ENCODE measurements at places on chromosomes 3 and 15.
A peak's percentile ranks its signal among the peaks of the same experiment; 100 is the strongest.

- no peak for DNase-seq
Observed at GRCh38 chr3:36784138-36784635, 19.8 kb upstream of the DCLK3 start.

DNA sequence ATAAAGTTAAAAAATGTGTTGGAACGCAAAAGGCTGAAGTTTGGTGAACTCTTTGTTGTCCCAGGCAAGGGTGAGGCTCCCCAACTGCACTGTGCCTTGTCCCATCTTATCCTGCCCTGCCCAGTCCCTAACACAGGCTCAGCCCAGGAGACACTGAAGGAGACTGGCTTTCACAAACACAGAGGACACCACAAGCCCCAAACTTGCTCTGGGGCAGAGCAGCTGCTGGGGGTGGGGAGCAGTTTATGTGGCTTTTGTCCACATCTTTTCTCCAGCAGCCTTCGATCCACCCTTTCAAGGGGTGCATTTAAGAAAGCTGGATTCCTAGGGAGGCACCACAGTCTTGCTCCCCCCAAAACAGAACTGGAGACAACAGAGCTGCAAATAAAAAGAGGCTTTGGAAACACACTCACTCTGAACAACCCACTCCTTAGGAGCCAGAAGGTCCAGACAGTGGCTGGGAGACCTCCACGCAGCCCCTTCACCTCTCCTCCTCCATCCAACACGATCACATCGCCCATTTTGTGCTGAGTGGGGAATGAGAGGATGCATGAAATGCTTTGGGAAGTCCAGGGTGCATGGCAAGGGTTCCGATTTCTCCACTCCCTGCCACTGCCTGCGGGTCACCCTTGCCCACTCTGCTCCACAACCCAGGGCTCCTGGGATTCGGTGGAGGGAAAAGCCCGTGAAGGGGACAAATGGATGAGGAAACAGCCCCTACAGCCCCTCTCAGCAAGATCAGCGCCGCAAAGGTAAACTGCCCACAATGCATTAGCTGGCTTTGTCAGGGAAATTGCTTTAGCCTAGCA lies 260.5 kb upstream of the TLE3 start:
- DNase-seq = no peak

DNA sequence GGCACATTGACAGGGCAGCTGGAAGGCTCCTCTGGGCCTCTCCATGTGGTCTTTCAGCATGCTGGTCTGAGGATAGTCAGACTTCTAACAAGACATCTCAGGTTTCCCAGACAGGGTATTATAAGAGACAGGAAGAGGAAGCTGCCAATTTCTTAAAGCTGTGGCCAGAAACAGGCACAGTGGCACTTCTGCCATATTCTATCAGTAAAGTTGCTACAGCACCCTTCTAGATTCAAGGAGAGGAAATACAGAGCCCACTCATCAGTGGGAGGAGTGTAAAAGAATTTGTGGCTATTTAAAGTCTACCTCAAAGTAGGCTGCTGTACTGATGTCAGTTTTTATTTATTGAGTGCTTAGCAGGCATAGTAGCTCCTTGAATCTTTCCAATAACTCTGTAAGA lies 55.5 kb downstream of the BTD start:
- DNase-seq = no peak

GRCh38 chr3:90025019-90025418 lies 917.6 kb downstream of the EPHA3 start:
- DNase-seq = no peak

- no peak for DNase-seq
Observed at GRCh38 chr3:2735392-2735894, 374.7 kb downstream of the IL5RA start.

DNA sequence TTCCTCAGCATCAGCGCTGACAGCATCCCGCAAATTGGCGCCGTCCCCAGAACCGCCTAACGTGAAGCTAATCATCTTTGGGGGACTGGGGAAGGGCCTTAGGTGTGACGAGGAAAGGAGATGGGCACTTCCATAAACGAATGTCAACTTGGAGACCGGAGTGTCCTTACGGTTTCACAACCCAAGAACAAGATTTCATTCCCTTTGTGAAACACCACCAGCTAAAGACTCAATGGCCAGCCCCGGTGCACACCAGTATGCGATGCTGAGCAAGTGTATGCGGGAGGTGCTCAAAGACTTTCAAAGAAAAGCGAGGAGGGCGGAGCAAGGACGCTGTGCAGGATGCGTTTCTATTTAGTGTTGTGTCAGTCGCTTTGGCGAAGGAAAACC lies 759 bp upstream of the TTBK2 start:
- DNase-seq = peak; percentile 68

- DNase-seq = no peak
Observed at GRCh38 chr15:33048255-33048654, 146.3 kb downstream of the FMN1 start.

GRCh38 chr3:69005071-69005790 lies 8.3 kb downstream of the EOGT start:
- DNase-seq = no peak

DNA sequence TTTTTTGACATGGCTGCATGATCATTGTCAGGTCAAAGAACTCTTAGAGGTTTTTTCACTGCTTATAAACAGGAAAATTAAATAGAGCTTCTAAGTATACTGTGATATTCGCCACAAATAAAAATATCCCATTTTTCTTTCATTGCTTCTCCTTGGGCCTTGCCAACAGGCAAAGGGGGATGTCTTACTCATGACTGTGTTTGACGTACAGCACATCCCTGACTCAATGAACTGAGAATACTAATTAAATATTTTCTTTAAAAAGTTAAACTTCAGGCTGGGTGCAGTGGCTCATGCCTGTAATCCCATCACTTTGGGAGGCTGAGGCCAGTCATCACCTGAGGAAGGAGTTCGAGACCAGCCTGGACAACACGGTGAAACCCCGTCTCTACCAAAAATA lies 41.4 kb upstream of the CCDC80 start:
- no peak for DNase-seq

- DNase-seq = no peak
Observed at GRCh38 chr3:16871915-16872842, 12.6 kb upstream of the PLCL2 start.

- DNase-seq = no peak
Observed at GRCh38 chr3:151155409-151156128, 47.4 kb downstream of the GPR171 start.

DNA sequence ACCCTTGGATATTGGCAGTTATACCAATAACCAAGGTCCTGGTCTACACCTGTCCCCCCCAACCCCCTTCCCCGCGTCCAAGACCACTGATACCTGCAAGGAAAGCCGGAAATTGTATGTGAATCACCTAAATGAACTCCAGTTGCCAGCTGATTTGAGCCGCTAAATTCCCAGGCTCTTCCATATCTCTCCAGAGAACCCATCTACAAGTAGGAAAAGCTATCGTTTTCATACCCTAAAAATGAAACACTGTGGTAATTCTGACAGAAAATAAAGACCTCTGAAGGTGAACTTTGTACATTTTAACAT lies 114.2 kb upstream of the ICE2 start:
- no peak for DNase-seq

DNA sequence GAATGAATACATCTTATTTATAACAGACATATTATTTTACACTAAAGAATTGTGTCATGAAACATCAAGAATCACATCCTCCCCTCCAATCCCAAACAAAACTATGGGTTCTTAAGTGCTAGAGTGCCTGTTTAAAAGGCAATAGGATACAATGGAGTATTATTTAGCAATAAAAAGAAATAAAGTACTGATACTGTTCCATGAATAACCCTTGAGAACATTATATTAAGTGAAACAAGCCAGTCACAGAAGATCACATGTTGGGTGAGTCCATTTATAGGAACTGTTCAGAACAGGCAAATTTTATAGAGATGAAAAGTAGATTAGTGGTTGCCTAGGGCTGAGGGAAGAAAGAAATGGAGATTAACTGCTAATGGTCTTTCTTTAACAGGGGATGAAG lies 86.5 kb downstream of the ANKRD28 start:
- no peak for DNase-seq

GRCh38 chr3:1356101-1356500 lies 263.3 kb downstream of the CNTN6 start:
- no peak for DNase-seq

- no peak for DNase-seq
Observed at GRCh38 chr3:70882104-70882503, 569.7 kb upstream of the MDFIC2 start.

DNA sequence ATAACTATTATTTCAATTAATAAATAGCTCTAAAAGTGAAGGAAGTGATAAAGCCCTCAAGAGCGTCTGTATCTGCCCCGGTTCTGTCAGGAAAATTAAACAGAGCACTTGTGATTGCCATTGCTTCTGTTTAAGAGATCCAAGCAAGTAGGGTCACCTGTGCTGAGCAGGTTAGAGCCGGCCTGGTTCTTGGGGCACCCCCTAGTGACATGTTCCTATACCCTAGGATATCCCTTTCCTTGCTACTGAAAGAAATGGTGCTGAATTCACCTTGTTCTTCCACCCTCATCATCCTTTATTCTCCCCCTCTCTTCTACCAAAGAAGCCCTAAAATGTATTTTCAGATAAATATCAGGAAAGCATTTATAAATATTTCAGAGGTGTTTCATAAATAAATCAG lies 323.5 kb downstream of the RORA start:
- peak; percentile 30 for DNase-seq

DNA sequence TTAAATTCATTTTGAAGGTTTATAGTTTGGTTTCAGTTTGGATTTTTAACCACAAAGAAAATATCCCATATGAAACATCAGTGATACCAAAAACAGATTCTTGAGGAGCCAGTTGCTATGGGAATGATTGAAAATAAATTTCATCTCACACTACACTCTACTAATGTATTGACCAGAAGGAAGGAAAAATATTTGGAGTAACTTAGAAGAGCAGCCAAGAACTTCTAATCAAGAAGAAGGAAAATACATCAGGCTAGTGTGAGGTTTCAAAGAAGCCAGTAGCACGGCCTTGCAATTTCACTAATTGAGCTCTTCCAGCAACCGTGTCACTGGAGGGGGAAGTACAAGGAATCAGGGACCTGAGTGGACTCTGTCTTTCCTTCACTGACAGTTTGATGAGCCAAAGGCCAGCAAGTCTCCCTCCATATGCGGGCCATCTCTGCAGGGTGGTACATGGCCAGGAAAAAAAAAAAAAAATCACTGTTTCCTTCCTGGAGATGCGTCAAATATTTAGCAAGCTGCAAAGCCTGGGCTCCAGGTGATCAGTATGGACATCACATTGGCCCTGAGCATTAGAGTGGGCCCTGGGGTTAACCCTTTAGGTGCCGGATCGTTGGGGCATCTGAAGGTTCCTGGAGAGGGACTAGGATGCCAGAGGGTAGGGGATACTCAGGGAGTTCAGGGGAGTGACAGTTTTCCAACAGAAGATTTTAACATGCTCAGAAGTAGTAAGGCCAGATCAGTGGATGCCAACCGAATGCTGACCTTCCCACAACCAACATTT lies 37.1 kb downstream of the SLC12A8 start:
- no peak for DNase-seq

DNA sequence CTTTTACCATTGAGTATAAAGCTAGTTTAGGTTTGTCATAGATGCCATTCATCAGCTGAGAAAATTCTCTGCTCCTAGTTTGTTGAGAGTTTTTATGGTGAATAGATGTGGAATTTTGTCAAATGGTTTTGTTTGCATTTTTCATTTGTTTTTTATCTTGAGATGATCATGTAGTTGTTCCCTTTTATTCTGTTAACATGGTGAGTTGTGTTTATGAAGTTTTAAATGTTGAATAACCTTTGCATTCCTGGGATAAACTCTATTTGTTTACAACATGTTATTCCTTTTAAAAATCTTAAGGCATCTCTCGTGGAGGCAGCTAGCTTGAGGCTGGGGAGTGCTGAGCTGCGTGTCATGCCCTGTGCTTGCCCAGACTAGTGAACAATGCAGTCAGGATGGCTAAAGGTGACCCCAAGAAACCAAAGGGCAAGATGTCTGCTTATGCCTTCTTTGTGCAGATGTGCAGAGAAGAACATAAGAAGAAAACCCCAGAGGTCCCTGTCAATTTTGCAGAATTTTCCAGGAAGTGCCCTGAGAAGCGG lies 48.5 kb downstream of the ANAPC13 start:
- DNase-seq = no peak

GRCh38 chr15:64099379-64099778 lies 3.6 kb downstream of the SNX1 start:
- no peak for DNase-seq

DNA sequence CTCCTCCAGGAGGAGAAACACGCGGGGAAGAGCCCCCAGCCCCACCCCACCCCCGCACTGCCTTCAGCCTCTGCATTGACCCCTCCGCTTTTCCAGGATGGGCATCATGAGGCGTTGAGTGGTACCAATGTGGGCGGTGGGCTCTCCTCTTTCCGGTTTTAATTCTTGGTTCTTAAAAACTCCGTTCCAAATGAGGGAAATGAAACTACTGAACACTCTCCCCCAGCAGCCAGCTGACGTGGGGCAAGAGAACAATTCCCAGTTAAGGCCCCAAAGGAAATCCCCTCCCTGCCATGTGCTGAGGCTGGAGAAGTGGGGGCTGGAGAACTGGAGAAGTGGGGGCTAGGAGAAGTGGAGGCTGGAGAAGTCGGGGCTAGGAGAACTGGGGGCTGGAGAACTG lies 5.3 kb upstream of the NRROS start:
- no peak for DNase-seq

DNA sequence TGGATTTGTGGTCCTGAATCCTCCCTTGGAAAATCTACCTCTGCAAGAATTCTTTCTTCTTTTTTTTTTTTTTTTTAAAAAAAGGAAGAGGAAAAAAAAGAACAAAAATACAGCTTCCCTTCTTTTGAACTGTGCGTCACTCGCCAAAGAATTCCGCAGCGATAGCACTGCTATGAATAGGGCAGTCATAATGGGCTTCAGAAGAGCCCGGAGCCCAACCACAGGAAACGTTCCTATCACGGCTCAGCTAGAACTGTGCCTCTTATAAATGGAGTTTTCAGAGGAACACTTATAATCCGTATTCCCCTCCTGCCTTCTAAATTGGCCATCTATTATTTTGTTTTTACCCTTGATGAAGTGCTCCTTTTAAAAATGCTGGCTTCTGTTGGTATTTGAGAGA lies 227.7 kb downstream of the ADAMTS17 start:
- no peak for DNase-seq

- no peak for DNase-seq
Observed at GRCh38 chr3:108546692-108547091, 36.3 kb upstream of the MYH15 start.

GRCh38 chr15:78050441-78050809 lies 27.1 kb downstream of the TBC1D2B start:
- DNase-seq = no peak

GRCh38 chr15:74955796-74956647 lies 550 bp downstream of the RPP25 start:
- peak; percentile 56 for DNase-seq

- DNase-seq = no peak
Observed at GRCh38 chr3:186054792-186055352, 54.0 kb downstream of the ETV5 start.

GRCh38 chr3:60696428-60697125 lies 554.7 kb downstream of the FHIT start:
- no peak for DNase-seq

DNA sequence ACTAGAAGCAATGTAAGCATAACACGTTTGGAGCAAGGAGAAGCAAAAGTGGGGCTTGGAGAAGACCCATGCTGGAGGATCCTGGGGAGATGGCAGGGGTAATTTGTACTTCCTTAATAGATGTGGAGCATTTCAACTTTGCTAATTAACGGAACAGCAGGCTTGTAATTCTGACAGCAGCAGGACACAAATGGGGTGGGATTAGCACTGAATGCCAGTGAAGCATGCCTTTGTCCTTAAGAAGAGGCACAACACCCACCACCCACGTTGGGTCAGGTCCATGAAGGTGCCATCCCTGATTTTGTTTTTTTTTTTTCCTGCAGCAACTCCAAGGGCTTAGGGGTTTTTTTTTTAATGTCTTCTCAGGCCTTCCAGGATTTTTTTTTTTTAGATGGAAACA lies 231.9 kb upstream of the ROPN1 start:
- no peak for DNase-seq

- no peak for DNase-seq
Observed at GRCh38 chr15:64443016-64443415, 17.4 kb upstream of the ZNF609 start.
